ENCODE measurements at places on chromosomes 1 and 21. TPM values are rescaled to one million over a fixed set of nuclear protein-coding genes. Genes with fewer than 3 reads are reported as not detected.

The OVAAL gene
- not detected for total RNA-seq

The MATN1 gene
- total RNA-seq, result 0.15 TPM

The NFASC gene
- 11.2 TPM for total RNA-seq

- H3K27ac ChIP-seq, result no peak overlapping the region
- DNase-seq, result peak; percentile 45
- peaks cover 11% of the 10 kb centered on the region for H3K36me3 ChIP-seq
- H3K4me1 ChIP-seq, result no peaks in the 10 kb centered on the region
Measured at GRCh38 chr21:44455524-44456213, 359 bp downstream of the LRRC3 start.

- no peaks in the 10 kb centered on the region for H3K27me3 ChIP-seq
- no peak for DNase-seq
- peaks cover 2% of the 10 kb centered on the region for H3K36me3 ChIP-seq
Measured at GRCh38 chr1:37947364-37947763, 511 bp upstream of the INPP5B start.

DNA sequence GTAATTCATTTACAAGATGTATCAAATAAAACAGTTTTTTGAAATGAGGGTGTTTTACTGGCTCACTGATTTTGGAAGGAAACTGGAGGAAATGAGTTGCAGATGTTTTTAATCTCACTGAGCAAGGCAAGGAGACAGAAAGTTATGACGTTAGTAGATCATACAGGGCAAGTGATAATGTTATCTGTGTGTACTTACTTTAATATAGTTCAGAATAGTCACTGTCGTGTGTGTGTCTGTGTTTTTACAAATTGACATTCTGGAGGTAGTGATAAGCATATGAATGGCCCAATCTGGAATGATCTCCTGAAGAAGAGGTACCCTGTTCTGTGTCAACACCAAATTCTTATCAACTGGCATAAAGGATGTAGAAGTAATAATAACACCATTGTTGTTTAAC lies 1.9 kb upstream of the GBP4 start:
- no peaks in the 10 kb centered on the region for H3K36me3 ChIP-seq
- H3K27me3 ChIP-seq, result no peaks in the 10 kb centered on the region
- peaks cover 21% of the 10 kb centered on the region for H3K4me1 ChIP-seq
- H3K27ac ChIP-seq, result peak overlapping the region; percentile 21
- H3K4me3 ChIP-seq, result no peak overlapping the region

DNA sequence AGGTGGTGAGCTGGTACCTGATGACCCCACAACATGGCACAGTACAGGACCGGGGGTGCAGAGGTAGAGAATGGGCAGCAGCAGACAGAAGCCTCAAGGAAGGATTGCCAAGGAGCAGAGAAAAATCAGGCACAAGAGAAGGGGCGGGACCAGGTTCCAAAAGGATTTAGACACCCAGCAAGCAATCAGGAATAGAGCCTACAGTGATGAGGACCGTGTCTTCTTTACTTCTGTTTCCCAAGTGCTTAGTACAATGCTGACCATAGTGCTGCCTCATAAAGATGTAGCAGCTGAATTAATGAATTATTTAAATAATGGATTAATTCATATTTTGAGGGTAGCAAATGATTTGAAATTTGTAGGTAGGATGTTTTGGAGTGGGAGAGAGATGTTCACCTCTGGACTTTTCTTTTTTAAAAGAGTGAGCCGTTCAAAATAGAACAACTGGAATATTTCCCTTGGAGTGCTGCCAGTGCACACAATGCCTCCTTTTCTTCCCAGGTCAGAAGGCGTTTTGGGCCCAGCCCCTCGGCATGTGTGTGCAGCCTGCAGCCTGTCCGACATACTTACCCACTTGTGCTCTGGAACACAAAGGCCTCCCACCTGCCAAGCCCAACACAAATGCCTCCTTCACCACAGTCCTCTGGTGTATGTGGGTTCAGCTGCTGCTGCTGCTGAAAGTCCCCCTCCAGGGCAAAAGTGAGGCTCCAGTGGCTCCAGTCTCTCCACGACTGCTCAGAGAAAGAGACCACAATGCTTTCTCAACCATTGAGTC lies 19.6 kb downstream of the KANK4 start:
- no peaks in the 10 kb centered on the region for H3K36me3 ChIP-seq
- H3K4me3 ChIP-seq, result no peak overlapping the region
- peak; percentile 51 for DNase-seq
- no peak overlapping the region for H3K27ac ChIP-seq
- no peaks in the 10 kb centered on the region for H3K27me3 ChIP-seq
- H3K4me1 ChIP-seq, result peaks cover 3% of the 10 kb centered on the region

DNA sequence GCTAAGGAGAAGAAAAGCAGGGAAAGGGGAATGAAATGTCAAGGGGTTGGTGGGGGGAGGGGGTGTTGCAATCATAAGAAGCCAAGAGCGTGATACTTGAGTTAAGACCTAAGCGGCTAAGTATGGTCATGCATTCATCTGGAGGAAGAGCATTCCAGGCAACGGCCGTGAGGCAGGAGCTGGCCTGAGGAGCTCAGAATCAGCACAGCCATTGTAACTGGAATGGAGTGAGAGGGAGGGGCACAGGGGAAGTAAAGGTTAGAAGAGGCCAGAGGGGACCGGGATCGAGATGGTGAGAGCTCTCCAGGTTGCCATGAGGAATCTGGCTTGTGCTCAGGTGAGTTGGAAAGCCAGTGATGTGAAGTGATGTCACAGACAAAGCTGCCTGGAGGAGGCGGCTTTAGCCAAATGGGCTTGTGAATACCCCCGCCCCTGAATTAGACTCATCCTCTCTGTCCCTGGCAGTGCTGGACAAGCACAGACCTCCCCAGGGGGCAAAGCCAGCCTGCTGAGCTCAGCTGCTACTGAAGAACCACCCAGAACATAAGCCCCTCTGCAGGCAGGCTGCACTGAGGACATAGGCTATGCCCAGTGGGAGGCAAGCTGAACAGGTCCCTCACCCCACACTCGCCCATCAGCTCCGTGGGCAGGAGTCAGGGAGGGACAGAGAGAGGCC lies 61.1 kb upstream of the LAPTM5 start:
- no peak overlapping the region for H3K27ac ChIP-seq
- peak; percentile 64 for DNase-seq
- H3K36me3 ChIP-seq, result no peaks in the 10 kb centered on the region
- H3K27me3 ChIP-seq, result no peaks in the 10 kb centered on the region
- no peak overlapping the region for H3K4me3 ChIP-seq

- no peaks in the 10 kb centered on the region for H3K36me3 ChIP-seq
- peaks cover 19% of the 10 kb centered on the region for H3K4me1 ChIP-seq
- no peaks in the 10 kb centered on the region for H3K27me3 ChIP-seq
- peak within 1 kb of the TSS; percentile 74 for H3K4me3 ChIP-seq
- peak; percentile 97 for DNase-seq
Measured at GRCh38 chr1:40531381-40532061, at the start of gene ZNF684. Gene ZNF684 (plus strand): TSS chr1:40531637. CDS start chr1:40533167, 1,530 bp downstream.

DNA sequence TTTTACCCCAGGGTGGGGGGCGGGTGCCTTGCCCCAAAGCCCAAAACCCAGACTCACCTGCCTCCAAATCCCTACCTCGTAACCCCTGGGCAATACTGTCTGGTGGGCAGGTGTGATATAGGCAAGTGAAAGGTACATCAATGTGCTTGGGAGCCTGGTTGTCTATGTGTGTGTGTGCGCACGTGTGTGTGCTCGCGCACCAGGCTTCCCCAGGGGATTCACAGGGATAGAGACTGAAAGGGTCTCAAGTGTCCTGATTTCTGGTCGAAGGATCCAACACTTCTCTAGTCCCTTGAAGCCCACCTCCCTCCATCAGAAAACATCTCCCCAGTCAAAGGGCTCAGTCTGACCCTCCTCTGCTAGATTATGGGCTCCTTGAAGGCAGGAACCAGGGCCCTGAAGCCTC lies 28.9 kb upstream of the EPB41 start:
- peaks cover 2% of the 10 kb centered on the region for H3K27me3 ChIP-seq
- H3K27ac ChIP-seq, result peak overlapping the region; percentile 77
- DNase-seq, result no peak
- H3K4me1 ChIP-seq, result peaks cover 28% of the 10 kb centered on the region
